Natural killer cell treated with Interleukin-12 subunit alpha and Interleukin-12 subunit beta and Interleukin-15 and Interleukin-18, amount 100 ng/mL, for 72 hours (primary cell): ENCODE measurements at places on chromosomes 6 and 20.

DNA sequence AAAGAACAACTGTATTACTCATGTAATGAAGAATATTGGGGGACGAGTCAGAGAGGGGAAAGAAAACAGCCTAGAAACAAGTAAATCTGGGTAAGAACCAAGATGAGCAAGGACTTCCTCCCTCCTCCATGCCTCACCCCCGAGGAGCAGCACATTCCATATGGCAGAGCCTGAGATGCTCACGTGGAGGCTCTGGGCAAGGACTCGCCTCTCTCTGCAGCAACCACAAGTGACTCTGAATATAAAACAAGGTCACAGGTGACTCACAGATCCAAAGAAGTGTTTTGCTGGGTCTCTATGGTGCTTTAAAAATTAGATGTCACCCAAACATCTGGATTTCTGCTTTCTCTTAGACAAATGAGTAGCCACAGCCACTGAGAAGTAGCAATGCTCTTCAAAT is 453.0 kb upstream of the SULF2 start:
- no peak for DNase-seq

- DNase-seq = no peak
Measured at GRCh38 chr6:84731401-84731800, 33.0 kb downstream of the TBX18 start.

DNA sequence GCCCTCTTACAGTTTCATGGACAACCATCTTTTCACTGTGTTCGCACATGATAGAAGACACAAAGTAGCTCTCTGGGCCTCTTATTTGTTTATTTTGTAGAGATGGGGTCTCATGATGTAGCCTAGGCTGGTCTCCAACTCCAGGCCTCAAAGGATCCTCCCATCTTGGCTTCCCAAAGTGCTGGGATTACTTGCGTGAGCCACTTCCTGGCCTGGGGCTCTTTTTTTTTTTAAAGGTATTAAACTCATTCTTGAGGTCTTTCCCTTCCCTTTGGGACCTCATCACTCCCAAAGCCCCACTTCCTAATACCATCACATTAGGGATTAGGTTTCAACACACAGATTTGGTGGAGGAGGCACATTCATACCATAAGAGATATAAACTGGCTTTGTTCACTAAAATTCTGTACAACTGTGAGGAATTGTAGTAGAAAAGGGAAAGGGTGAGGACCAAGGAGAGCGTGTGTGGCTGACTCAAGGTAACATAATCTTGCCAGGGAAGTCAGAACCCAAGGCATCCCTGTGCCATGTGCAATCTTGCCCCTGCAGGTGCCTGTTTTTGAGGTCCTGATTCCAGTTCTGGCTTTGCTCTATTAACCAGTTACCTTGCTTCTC is 45.5 kb downstream of the EIF2S2 start:
- DNase-seq = no peak

GRCh38 chr6:4299476-4299875 is 164.1 kb upstream of the ECI2 start:
- DNase-seq = no peak

GRCh38 chr20:39473536-39473935 is 511.4 kb downstream of the DHX35 start:
- DNase-seq = no peak

DNA sequence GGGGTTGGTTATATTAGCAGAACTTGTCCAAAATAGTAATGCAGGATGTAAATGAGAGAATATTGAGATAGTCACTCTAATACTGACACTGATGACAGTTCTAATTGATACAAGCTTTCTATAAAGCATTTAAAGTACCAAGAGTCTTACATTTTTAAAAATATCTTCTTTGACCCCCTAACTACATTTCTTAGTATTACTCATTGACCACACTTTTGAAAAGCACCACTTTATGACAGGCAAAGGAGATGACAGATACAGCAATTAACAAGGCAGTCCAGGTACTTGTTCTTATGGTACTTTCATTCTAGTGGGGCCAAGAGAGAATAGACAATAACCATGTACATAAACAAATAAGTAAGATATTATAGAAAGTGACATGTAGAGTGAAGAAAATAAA is 139.4 kb upstream of the EYA4 start:
- DNase-seq = no peak

- DNase-seq = no peak
Measured at GRCh38 chr6:134317471-134318131, at the start of gene SGK1. Gene SGK1, minus strand, starts transcription at chr6:134318112. Its CDS starts 652 bp downstream, at chr6:134317460.

- DNase-seq = no peak
Measured at GRCh38 chr6:45838996-45839395, 176.7 kb downstream of the CLIC5 start.

DNA sequence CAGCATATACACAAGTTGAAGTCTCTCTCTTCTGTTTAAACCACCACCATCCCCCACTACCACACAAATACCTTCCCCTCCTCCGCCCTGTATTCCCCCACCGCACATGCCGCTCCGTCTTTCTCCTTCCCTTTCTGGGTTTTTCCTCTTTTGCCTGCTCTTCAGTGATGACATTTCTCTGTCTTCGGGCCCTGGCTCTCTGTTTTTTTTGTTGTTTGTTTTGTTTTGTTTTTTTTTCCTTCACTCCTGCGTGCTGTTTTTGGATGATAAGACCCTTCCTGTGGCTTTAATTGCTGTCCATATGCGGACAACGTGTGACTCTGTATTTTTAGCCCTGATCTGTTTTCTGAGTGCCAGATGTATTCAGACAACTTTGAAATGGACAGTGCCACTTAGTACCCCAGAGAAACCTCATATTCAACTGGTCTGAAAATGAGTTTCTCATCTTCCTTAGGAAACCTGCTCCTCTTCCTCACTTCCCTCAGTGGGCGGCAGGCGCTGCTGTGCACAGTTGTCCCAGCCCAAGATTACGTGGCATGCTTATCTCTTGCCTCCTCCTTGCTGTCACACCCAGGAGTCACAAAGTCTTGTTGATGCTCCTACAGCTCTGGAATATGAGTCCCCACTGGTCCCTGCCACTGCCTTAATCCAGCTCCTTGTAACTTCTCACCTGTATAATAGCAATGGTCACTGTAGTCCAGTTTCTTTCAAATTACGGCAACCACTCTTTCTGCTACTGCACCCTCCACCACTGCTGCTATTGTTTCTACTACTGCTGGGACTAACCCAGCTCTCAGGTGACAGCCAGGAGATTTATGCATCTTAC is 8.2 kb downstream of the PPP1R14C start:
- DNase-seq = no peak

- peak; percentile 55 for DNase-seq
Measured at GRCh38 chr6:168223150-168223549, 96.4 kb downstream of the DACT2 start.

DNA sequence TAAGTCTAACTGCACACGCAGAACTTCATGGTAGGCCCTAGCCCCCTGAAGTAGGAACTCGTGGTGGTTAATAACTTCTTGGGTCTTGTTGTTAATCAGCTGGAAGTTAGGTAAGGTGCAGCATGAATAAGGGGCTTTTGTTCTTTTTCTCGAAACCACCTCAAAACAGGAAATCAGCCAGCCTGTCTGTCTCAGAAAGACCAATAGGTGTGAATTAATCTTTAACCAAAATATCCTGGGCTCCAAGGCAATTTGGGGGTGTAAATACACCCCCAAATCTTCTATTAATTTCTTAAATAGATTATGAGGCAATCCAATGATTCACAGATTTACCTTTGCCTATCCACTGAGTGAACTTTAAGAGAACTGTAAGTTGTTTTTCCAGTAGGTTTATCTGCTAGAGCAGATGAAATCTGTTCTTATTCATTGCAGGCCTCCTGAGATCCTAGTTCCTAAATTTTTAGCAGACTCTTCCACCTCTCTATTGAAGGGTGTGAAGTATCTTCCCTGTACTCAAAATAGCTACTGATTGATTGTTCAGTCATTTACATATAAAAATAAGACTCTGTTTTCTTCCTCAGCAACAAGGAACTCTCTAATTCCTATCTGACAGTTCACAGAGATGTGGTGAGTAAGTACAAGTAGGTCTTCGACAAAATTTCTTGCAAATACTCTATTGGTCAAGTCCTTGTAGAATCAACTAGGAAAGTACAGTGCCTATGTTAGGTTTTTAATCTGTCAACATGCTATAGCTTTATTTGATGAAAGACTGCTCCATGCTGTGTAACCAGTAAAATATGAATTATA is 427.1 kb upstream of the NOX3 start:
- DNase-seq = no peak

DNA sequence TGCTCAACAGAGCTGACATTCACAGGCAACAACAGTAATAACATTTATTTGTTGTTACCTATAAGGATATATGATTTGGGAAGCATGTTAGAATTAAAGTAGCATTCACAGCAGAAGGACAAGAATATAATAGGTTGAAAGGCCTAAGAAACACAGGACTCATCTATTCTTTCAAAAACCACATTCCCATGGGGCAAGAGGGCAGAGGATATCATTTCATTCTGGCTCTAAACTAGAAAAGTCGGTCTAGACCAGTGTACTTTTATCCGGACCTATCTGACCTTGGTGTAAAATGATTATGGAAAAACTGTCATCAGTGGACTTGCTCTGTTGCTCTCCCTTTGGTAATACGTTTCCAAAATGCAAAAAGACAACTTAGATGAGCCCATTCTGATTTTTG is 914.7 kb upstream of the CITED2 start:
- DNase-seq = no peak

DNA sequence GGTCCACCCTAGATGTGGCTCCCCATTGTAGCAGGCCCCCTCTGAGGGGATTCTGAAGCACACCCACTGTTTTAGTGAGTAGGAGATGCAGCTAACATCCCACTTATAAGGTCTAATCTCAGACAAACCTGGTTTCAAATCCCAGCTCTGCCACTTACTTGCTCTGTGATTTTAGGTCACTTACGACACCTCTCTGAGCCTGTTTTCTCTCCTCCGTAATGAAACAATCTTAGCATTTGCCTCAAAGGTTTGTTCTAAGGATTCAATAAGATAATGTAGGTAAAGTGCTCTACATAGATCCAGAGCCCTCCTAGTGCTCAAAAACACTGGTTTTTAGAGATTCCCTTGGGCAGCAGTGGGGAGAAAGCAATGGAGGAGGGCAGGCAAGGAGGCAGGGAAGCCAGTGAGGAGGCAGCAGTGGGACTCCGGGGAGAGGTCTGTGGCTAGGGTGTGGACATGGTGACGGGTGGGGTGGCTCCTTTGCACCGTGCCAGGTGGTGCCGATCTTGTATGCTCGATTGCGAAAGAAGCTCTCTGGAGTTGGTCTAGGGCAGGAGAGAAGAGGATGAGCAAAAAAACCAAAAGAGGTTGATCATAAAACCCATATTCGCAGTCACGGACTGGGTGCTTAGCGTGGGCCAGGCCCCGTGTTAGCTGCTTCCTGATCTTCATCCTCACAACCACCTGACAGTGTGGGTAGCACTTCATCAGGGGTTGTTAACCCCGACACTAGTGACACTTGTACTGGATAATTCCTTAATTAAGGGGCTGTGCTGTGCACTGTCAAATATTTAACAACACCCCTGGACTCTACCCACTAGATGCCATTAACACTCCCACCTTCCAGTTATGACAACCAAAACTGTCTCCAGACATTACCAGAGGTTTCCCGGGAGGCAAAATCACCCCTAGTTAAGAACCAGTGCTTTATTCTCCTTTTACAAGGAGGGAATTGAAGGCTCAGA is 16.8 kb upstream of the PTGIS start:
- DNase-seq = peak; percentile 44

DNA sequence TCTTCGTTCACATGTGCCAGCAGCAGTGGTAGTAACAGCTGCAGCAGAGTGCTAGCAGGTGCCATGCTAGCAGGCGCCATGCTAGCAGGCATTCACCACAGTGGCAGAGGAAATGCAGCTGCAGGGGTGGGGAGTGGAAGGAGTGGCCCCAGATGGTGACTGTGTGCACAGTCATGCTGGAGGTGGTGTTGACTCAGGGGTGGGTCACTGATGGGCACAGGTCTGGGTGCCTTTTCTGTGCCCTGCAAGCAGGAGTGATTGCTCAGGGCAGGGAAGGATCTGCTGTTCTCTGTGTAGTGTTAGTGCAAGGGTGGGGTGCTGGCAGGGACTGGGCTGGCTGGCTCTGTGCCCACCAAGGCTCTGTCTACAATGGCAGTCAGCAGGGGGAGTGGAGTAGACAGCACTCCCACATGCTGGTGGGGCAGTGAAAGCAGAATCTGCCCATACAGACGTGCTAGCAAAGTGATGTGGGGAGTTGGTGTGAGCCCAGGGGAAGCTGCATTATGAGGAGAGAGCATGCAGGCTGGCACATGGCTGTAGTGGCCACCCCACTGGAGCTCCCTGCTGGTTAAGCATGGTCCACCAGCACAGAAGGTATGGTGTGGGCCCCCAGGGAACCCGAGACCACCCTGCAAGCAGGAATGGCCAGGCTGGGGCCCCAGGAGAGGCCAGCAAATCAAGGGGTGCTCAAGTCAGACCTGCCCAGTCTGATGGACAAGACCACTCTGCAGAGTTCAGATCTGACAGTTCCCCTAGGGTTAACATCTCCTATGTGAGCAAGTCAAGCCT is 11.4 kb upstream of the TSPYL4 start:
- DNase-seq = no peak

GRCh38 chr6:94217836-94218235 is 798.5 kb upstream of the EPHA7 start:
- DNase-seq = no peak

GRCh38 chr6:158170656-158171081 is 2.5 kb downstream of the GTF2H5 start:
- no peak for DNase-seq

- DNase-seq = no peak
Measured at GRCh38 chr6:90534337-90535025, 52.4 kb downstream of the MAP3K7 start.

DNA sequence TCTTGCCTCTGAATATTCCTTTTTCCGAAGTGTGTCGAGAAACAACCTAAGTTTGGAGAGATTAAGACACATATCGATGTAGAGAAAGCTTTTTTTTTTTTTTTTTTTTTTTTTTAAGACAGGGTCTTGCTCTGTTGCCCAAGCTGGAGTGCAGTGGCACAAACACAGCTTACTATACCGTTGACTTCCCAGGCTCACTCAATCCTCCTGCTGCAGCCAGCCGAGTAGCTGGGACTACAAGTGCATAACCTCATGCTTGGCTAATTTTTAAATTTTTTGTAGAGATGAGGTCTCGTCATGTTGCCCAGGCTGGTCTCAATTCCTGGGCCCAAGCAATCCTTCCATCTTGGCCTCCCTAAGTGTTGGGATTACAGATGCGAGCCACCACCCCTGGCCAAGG is 21.4 kb downstream of the SLC17A5 start:
- DNase-seq = no peak

GRCh38 chr6:56756219-56756789 is 113.6 kb upstream of the DST start:
- no peak for DNase-seq

DNA sequence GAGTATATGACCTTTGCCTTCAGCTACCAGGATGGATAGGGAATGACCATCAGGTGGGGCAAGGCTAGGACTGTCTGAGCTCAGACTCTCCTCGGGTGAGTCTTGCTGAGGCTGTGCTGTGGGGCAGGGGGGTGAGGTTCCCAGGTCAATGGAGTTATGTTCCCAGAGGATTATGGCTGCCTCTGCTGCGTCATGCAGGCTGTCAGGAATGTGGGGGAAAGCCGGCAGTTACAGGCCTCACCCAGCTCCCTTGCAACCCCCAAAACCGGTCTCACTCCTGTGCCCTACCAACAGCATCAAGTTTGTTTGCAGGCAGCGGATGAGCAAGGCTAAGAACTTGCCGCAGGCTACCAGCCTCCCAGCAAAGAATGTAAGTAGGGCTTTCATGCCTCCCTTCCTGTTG is 93.5 kb downstream of the ESR1 start:
- DNase-seq = no peak
